EH (cell line): ENCODE measurements at places on chromosomes 2 and 18.
A peak's percentile ranks its signal among the peaks of the same experiment; 100 is the strongest.

DNA sequence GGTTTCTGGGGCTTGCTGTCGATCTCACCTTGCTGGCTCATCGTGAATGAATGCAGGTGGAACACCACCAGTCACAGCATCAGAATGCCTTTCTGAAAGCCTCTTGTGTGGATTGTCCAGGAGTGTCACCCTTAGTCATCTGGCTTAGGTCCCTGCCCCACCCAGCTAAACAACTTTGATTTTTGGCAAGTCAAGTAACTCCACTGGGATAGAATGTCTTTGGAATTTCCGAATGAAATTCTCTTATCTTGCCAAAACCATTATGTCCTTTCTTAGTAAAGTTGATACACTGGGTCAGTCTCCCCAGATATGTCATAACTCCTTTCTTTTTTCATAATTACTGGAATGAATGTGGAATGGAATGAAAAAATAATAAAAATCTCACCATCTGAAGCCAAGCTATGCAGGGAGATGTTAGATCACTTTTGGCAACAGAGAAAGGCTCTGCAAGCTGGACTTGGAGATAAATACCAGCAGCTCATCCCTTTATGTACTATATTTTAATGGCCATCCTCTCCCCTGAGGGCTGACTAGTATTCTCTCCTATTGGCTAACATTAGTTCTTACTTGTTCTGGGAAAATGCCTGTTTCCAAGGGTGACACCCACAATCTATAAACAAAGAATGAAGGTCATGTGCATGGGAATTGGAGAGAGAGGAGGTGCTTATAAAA is 35.4 kb downstream of the INSIG2 start:
- DNase-seq, result peak; percentile 98

DNA sequence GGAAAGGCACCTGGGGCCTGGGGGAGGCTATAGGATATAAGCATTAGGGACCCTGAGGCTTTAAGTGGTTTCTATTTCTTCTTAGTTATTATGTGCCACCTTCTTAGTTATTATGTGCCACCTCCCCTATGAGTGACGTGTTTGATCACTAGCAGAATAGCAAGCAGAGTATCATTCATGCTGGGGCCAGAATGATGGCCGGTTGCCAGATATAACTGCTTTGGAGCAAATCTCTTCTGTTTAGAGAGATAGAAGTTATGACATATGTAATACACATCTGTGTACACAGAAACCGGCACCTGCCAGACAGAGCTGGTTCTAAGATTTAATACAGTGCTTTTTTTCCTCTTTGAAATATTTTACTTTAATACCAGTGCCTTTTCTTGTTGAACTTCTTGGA is 29.4 kb downstream of the LIPG start:
- no peak for DNase-seq

- DNase-seq, result no peak
Measured at GRCh38 chr2:810397-810796, 133.2 kb upstream of the TMEM18 start.

DNA sequence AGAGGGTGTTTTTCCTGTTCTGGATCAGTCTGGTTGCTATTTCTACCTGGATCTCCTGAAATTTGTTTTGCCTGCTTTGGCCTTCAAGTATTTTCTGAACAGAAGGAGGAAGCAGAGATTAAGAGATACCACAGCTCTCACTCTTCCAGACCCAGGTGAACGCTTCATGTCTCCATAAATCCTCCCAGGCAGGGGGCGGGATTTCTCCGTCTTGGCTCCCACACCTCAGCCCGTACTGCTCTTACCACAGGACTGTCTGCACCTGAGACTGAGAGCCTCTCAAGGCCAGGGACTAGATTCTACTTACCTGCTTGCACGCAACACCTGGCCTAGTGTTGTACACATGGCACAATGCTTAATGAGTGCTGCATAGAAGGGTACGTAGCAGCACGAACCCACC is 59.9 kb upstream of the LRPPRC start:
- no peak for DNase-seq

DNA sequence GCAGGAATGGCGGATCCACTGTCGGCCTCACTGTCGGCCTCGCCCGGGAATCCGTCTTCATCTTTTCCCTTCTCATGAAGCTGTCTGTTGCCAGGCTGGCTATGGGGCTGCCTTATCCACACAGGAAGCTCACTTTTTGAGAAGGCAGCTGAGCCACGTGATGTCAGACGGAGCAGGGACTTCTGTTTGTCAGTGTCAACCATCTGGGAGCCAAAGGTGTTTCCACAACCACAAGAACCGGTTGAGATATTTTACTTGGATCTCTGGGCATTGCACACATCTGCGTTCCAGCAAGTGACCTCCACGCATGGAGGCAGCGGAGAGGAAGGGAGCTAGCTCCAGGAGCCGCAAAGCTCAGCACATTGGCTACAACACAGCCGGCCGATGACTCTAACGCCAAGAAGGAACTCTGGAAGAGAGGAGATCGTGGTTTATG is 27.4 kb upstream of the TAF1B start:
- no peak for DNase-seq

GRCh38 chr2:130336877-130337734 is 5.6 kb upstream of the IMP4 start:
- peak; percentile 87 for DNase-seq

DNA sequence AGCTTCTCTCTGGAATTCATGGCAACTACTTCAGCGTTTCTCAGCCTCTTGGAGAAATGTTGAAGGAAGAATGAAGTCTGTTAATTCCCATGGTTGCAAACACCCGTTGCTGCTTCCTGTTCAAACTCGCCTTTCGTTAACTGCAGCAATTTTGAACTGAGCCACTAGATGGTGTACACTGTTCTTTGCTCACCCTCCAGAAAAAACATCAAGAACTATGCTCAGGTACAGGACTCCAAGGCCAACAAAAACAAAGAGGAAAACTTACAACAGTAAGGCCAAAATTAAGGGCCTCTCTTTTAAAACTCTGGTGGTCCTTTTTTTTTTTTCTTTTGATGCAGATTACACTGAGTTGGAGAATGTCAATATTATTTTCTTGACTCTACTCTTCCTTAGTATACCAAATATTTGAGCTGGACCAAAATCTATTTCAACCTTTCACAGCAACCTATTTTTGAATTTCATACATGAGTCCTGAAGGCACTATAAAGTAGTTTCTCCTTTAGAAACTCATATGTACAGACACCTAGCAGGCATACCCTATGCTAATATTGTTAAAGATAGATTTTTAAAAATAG is 58.2 kb downstream of the KLHL14 start:
- no peak for DNase-seq

GRCh38 chr2:45595721-45596435 is 15.2 kb downstream of the SRBD1 start:
- peak; percentile 92 for DNase-seq

GRCh38 chr2:226874749-226875148 is 38.9 kb downstream of the RHBDD1 start:
- no peak for DNase-seq

- no peak for DNase-seq
Measured at GRCh38 chr2:98713332-98714015, 17.5 kb downstream of the MGAT4A start.

DNA sequence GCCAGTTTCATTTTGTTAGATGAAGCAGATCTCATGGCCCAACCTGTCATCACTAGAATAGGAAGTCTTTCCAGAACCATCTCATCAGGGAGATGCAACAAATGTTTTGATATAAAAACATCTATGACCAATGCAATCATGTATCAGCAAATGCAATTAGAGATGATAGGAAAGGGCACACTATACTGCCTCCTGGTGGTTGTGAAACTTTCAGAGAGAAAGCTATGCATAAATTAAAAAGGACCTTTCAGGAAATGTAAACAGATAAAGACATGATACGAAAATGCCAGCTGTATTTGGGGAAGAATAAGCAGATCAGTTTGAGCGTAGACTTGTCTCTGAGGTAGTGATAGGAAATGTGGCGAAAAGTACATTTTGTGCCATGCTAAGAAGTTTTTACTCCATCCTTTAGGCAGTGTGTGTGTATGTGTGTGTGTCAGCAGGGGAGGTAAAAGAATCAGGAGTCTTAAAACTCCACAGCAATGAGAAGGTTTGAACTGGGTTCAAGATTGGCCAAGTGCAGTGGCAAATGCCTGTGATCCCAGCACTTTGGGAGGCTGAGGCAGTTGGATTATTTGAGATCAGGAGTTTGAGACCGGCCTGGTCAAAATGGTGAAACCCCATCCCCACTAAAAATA is 479.3 kb downstream of the CPS1 start:
- no peak for DNase-seq

DNA sequence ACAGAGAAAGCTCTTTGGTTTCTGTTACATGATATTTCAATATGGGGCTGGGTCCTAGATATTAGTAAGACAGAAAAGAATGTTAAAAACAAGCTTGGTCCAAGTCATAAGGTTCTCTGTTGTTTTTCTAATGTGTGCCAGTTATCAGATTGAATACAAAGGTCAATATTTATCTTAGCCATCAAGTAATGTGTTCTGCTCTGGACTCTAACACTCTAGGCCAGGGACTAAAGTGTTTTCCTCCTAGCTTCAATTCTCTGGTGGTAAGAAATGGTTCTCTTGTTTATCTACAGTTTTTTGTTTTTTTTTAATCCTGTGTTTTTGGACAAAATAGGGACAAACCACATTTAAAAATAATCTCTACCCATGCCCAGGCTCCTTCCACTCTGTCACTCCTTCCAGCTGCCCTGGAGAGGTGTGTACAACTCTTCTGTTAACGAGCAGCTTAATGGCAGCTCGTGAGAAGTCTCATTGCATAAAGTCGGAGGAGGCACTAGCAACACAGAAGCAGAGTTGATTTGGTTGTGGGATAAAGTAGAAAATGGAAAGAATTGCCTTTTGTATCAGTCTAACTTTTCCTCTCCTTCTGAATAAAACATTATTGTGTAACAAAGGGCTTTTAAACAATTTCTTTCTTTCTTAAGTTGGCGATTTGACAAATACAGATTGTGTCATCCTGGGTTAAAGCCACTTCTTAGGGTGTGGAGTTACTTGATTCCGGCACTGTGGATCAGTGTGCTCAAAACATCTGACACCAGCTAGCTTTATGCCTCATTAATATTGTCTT is 8.0 kb upstream of the SESTD1 start:
- peak; percentile 38 for DNase-seq

DNA sequence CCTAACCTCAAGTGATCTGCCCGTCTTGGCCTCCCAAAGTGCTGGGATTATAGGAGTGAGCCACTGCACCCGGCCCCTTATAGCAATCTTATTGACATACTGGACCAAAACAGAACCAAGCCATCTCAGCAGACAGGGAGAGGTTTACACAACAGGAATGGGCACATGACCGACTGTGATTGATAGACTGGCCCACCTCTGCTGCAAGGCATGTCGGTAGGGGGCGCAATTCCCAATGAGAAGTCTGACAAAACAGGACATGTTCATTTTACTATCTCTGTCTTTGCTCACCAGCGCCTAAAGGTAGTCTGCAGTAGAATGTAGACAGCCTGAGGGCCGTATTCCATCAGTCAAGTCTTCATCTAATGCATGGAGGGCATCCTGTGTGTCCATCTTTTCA is 2.0 kb downstream of the LYPD6B start:
- DNase-seq, result peak; percentile 35

DNA sequence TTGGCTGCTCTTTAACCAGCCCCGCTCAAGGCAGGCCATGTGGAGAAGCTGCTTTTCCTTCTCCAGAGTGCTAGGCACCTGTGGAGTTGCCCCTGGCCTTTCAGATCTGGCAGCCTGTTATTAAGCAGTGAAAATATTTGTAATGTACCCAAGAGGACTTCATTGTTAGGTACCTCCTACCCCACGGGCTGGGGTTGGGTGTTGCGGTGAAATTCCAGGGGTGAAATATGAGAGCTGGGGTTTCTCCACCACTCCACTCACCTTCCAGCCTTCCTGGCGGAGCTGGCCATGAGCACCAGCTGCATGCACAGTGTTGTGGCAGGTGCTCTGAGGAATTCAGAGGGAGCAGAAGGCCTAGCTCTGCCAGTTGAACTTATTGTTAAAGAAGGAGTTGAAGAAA is 39.1 kb downstream of the NTSR2 start:
- no peak for DNase-seq

- DNase-seq, result no peak
Measured at GRCh38 chr18:49931760-49932159, 118.4 kb upstream of the ACAA2 start.

DNA sequence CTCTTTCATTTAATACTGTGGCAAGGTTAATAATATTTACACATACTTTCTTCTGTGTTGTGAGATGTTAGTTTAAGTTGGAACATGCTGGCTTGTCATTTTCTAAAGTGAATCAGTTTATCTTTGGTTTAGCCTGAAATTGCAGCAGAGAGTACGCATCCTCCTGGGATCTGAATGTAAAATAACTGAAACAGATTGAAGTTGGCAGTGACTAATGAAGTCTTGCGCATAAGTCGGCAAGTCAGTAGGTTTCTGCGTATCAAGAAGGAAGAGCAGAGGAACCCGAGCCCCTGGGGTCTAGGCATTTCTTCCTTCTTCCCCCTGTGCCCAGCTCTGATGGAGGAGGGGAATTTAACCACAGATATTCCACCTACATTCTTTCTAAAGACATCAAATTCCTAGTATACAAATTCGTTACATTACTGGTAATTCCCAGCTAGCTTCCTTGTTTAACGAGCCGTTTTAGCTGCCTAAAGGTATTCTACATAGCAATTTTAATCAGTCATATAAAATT is 392.1 kb upstream of the RAB12 start:
- no peak for DNase-seq

DNA sequence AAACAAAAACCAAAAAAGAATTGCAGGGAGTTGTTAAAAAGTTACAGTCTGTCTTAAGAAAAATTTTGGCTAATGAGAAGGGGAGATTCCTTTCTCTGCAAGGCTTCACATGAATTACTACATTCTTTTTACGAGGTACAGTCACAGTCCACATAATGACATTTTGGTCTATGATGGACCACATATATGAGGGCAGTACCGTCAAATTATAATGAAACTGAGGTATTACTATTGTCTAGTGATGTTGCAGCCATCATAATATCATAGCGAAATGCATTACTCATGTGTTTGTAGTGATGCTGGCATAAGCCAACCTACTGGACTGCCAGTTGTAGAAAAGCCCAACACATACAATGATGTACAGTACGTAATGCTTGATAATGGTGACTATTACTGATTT is 12.5 kb downstream of the SERPINB7 start:
- peak; percentile 69 for DNase-seq

- DNase-seq, result no peak
Measured at GRCh38 chr2:60442608-60443007, 110.8 kb downstream of the BCL11A start.

DNA sequence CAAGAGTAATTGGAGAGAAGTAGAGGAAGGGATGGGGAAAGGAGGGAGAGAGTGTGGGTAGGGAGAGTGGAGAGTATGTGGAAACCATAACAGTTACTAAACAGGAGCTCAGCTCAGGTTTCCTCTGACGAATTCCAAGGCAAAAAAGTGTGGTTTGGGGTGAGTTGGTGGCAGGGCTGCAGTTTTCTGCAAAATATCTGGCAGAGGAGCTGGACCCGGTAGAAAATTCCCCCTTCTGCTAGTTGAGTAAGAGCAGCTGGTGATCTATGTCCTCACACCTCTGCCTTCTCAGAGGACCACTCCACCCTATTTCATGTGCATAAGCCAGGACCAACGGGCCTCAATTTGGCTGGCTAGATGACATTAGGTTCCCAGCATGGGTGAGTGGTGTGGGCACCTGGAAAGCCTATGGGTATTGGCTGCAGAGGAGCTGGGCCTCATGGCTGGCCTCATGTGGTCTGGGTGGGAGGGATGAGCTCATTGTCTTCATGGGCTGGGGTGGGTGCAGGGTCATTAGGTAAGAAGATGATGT is 13.2 kb downstream of the NRP2 start:
- DNase-seq, result peak; percentile 77
